ENCODE measurements at places on chromosomes 3 and 15.

DNA sequence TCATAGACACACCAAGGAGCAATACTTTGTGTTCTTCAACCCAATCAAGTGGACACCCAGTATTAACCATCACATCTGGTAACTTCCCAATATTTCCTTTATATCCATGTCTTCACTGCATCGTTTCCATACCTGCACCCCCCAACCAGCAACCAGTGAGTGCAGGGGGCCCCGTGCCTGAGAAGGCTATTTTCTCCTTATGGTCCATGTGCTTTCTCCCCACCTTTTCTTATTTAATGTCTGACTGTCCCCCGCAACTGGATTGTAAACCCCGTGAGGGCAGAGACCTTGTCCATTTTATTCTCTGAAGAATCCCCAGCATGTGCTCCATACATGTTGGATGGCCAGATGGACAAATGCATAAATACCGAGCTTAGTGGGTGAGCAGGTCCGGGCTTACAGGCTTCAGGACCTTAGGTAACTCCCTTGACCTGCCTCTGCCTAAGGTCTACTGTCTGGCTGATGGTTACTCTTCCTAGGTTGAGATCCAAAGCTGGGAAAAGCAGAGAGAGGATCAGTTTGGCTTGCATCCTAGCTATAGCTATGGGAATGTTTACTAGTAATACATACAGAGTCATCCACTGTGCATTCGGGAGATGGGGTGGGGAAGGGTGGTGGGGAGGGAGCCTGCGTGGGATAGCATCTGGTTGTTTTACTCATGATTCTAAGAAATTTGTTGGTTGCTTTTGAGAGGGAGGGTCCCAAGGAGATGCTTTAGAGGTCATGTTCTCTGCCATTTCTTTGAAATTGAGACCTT lies 41.5 kb downstream of the PXYLP1 start:
- DNase-seq = no peak

DNA sequence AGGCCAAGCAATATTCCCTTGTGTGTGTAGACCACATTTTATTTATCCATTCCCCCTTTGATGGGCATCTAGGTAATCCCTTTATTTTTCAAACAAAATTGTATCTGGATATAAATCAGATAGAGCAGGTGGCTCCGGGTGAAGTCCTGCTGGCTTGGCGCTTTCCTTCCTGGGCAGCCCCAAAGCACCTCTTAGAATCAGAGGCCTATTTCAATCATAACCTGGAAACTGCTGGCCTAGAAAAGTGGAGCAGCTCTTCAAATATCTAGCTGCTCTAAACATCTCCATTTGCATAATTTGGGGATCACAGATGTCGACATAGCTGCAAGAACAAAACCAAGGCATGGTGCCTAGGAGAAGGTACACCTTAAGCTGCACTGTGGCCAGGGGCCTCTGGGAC lies 40.2 kb downstream of the RASGRF1 start:
- no peak for DNase-seq

DNA sequence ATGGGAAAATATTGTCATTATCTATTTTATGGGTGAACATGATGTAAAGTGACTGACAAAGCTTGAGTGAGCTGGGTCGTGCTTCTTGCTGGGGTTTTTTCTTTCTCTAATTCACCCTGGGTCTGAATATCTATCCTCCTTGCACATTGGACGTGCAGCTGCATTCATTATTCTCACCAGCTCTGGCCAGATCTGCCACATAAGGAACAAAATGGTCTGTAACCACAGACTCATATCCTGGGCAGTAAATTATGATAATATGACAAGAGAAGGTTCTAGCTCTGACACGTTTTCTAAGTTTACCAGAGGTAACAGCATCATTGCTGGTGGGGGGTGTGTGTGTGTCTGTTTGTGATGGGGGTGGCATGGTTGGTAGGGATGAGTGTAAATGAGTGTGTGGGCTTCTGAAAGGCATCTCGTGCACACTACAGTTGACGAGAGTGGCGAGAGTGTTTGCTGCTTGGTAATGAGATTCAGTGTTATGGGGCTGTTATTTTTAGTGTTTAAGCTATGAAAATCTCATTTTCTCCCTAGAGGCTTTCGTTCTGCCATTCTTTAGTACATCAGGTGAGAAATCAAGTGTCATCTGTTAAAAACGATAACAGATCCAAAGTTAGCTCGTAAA lies 418.4 kb downstream of the PDCD6IP start:
- no peak for DNase-seq

GRCh38 chr3:187093320-187093719 lies 46.0 kb downstream of the RPL39L start:
- no peak for DNase-seq

DNA sequence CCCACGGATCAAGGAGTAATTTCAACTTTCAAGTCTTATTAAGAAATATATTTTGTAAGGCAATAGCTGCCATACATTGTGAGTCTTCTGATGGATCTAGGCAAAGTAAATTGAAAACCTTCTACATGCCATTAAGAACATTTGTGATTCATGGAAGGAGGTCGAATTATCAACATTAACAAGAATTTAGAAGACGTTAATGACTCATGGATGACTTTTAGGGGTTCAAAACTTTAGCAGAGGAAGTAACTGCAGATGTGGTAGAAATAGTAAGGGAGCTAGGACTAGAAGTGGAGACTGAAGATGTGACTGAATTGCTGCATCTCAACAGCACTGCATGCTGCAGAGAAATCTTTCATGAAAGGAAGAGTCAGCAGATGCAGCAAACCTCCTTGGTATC lies 48.1 kb upstream of the DCUN1D1 start:
- no peak for DNase-seq

GRCh38 chr15:100235030-100235617 lies 106.7 kb downstream of the ADAMTS17 start:
- DNase-seq = no peak

- no peak for DNase-seq
These were observed 13.9 kb downstream of the EOGT start for GRCh38 chr3:68999605-69000004.

- no peak for DNase-seq
These were observed 6.2 kb downstream of the TMEM40 start for GRCh38 chr3:12752809-12753208.

GRCh38 chr3:141644931-141645330 lies 93.2 kb upstream of the RNF7 start:
- peak; percentile 13 for DNase-seq

DNA sequence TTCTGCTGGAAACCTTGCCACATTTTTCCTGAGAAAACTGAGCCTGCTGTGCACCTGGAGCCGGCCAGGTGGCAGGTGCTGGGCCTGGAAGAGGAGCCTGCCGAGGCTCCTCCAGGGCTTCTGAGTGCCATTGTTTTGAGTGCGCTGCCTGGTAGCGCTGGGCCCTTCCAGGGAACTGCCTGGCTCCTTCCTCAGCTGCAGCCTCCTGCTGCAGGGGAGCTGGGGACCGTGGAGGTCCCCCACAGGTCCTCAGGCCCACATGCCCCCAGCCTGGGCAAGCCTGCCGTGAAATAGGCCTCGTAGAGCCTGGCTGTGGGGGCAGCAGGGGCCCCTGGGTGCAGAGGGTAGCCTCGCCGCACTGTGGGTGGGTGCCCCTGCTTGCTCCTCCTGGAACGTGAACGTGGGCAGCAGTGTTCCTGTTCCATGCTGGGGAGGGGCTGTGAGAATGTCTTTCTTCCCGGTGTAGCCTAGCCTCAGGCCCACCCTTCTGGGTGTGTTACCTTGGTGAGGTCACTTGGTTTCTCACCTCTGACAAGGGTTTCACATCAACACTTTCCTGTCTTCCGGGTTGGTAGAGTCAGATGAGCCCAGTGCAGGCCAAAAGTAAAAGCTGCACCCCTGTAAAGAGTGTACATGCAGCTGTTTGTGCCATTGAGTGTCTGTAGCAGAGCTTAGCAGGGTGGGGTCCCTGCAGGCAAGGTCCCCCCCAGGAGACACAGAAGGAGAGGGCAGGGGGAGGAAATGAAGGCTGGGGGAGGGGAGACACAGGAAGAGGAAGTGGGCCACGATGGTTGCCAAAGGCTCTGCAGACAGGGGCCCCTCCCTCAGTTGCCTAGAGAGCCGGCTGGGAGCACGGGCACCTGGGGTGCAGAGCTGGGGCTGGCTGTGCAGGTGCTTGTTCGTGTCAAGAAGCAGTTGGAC lies 34.5 kb downstream of the KLF13 start:
- no peak for DNase-seq

DNA sequence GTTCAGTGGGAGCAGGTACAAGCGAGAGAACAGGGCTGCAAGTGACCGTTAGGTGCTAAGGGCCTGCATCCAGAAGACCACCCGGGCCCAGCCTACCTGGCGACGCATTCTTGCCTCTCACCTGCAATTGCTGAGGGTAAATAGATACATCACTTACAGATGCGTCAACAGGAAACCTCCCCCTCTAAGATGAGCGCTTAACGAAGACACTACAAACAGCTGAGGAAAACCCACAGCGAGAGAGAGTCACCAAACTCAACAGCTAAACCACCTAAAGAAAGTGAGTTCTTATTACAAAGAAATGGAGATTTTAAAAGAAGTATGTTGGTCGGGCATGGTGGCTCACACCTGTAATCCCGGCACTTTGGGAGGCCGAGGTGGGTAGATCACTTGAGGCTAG lies 157.9 kb downstream of the CHSY1 start:
- no peak for DNase-seq

- no peak for DNase-seq
These were observed 202.1 kb upstream of the ZBTB20 start for GRCh38 chr3:115348951-115349745.

GRCh38 chr3:79651536-79652065 lies 116.2 kb downstream of the ROBO1 start:
- no peak for DNase-seq

DNA sequence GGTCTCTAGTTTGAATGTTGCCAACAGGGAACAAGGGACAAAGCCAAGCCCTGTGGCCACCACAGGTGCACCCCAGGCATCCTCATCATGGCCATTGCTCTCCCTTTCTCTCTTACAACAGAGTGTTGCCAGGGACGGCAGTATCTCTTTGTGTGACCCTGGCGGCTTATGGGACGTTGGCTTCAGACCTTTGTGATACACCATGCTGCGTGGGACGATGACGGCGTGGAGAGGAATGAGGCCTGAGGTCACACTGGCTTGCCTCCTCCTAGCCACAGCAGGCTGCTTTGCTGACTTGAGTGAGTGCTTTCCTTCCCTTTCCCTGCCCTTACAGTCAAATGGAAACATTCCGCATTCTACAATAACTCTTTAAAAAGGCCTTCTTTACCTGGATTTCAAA lies 38.2 kb downstream of the BOC start:
- no peak for DNase-seq

- no peak for DNase-seq
These were observed 211.3 kb upstream of the NSMCE3 start for GRCh38 chr15:29480949-29481348.

DNA sequence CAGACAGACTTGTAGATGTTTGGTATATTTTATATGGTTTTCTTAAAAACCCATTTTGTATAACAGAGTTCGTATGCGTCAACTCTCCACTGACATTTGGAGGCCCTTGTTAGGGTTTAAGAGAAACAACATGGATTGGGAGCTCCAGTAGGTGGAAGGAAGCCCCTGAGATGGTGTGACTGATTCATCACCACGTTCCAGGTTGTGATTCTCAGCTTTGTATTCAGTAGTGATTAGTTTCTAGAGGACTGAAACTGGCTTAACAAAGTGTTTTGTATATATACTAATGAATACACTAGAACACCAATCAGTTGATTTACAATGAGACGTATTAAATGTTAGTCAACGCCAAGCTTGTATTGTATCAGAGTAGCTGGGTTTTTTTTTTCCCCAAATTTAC lies 33.9 kb downstream of the SNRK start:
- no peak for DNase-seq

DNA sequence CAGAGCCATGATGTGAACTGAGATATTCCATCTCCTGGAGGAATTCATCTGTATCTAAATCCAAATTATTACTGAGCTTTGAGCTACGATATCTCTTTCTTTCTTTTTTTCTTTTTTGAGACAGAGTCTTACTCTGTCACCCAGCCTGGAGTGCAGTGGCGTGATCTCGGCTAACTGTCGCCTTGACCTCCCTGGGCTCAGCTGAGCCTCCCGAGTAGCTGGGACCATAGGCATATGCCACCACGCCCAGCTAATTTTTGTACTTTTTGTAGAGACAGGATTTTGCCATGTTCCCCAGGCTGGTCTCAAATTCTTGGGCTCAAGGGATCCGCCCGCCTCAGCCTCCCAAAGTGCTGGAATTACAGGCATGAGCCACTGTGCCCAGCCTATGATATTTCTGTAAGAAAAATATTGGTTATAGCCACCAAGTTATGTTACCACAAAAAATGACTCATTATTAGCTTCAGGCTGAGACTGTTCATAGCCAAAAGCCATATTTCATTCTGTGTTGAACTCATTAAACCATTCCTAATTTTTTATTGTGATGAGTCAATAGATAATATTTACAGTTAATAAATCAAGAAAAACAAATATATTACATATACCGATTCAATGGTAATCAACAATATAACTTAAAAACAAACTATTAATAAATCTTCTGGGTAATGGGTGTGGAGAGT lies 27.1 kb upstream of the SLC30A4 start:
- DNase-seq = no peak

- peak; percentile 92 for DNase-seq
These were observed at the start of gene GMPS for GRCh38 chr3:155870133-155870944. TSS of gene GMPS (plus strand) at chr3:155870650. CDS start at chr3:155870871, 221 bp downstream.

GRCh38 chr15:34355241-34355640 lies 11.8 kb downstream of the LPCAT4 start:
- DNase-seq = no peak

DNA sequence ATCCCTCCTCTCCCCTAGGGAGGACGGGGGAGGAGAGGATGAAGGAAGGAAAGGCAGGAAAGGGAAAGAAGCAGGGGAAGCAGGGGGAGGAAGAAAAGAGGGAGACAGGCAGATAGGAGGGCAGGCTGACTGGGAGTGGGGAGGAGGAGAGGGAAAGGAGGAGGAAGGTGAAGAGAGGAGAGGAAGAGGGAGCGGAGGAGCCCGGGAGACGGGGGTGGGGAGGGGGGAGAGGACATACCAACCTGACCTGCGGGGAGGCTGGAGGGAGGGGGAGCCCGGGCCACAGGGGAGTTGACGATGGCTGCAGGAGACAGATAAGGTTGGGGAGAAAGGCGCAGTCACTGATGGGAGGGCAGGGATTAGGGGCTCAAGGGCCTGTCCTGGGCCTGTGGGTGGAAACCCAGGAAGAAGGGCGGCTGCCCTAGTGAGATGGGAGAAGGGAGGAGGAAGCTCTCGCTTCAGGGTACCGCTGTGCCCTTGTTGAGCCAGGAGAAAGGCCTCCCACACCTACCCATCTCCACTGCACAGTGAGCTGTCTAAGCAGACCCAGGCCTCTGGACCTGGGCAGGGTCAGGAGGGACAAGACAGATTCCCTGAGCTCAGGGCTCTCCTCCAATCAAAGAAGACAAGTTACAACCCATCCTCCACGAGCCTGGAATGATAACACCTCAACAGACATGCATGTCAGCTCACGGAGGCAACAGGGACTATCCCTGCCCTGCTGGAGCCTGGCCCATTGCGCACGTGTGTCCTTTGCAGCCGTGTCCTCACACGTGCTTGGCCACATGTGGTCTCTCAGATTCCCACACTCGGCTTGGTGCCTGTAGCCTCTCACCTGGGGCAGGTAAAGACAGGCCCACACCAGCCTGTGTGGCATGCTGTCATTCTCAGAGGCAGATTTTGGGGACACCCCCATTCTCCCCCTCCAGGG lies 27.9 kb downstream of the C3orf18 start:
- DNase-seq = no peak

Data from NCI-H446 treated with DMSO at 0.1 percent for 48 hours (cell line).